Mucosa of gallbladder (tissue), 1 donor: ENCODE measurements at places on chromosomes 4 and X. TPM values are rescaled to one million over a fixed set of nuclear protein-coding genes. Genes with fewer than 3 reads are reported as not detected.

DNA sequence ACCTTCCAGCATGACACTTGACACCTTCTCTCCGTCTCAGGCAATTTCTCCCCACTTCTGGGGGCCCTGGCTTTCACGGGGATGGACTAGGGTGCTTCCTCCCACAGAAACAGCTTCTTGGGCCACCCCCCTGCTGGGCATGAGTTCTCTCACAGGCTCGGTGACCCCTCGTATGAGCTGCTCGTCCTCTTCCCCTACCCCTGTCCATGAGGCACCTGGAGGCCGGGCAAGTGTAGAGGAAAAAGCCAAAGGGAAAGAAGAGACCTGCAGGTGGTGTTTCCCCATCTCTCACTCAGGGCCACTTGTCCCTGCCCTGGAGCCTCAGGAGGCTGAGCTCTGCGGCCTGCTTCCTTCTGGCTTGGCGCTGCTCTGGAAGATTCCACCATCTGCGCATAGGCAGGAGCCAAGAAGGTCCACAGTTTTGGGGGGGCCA is 1.9 kb upstream of the RGS12 start:
- DNase-seq, result no peak

GRCh38 chrX:11992271-11992670 is 146.0 kb upstream of the FRMPD4 start:
- DNase-seq, result no peak

DNA sequence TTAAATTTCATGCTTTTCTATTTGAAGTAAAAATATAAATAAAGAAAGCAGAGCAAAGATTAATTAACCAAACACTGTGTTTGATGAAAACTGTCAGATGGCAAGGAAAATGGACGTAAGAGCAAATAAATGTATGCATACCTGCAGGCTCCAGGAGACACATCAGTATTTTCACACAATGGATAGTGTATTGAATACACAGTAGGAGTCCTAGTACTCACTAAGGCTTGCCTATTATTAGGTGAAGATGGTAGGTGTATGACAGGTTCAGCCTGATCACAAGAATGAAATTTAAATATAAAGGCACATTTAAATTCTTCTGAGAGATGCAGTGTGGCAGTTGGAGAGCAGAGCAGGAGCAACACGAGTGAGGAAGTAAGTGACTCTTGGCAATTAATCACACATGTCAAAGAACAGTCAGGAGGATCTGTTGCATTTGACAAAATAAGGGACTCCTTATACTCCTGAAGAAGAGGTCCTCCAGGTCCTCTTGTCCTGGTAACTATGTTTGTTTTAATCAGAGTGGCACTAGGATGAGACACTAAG is 106.0 kb upstream of the NDST4 start:
- DNase-seq, result no peak

The PDGFC gene
- 45.2 TPM for total RNA-seq

DNA sequence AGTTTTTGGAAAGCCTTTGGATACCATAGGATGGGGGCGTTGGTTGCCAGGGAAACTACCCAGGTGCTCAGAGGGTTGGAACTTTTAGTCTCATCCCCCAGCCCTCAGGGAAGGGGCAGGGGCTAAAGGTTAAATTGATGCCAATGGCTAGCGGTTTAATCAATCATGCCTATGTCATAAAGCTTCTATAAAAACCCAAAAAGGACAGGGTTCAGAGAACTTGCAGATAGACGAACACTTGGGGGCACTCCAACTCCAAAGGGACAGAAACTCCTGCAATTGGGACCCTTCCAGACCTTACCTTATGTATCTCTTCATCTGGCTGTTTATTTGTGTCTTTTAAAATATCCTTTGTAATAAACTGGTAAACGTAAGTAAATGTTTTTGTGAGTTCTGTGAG is 30.0 kb upstream of the GPR173 start:
- no peak for DNase-seq

GRCh38 chr4:70759126-70759525 is 37.4 kb downstream of the RUFY3 start:
- DNase-seq, result no peak

- DNase-seq, result no peak
Measured at GRCh38 chr4:2714918-2715317, 41.2 kb downstream of the TNIP2 start.

DNA sequence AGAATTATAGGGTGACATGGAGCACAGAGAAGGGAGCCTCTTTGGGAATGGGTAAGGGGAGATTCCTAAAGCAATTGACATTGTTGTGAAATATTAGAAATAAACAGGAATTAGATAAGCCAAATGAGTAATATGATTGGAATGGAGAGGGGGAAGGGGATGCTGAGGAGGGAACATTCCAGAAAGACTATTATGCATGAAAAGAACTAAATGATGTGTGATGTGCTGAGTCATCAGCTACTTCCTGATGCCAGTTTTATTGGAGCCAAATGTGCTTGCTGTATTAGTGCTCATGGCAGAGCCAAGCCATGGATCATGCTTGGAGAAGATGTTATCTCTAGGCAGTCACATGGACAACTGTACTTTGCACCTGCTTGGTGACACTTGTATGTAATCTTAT is 189.0 kb upstream of the HCCS start:
- DNase-seq, result peak; percentile 40

- no peak for DNase-seq
Measured at GRCh38 chrX:7202206-7202605, 54.3 kb upstream of the PUDP start.

The CENPVL1 gene
- total RNA-seq, result 0.17 TPM

The ADH7 gene
- not detected for total RNA-seq

DNA sequence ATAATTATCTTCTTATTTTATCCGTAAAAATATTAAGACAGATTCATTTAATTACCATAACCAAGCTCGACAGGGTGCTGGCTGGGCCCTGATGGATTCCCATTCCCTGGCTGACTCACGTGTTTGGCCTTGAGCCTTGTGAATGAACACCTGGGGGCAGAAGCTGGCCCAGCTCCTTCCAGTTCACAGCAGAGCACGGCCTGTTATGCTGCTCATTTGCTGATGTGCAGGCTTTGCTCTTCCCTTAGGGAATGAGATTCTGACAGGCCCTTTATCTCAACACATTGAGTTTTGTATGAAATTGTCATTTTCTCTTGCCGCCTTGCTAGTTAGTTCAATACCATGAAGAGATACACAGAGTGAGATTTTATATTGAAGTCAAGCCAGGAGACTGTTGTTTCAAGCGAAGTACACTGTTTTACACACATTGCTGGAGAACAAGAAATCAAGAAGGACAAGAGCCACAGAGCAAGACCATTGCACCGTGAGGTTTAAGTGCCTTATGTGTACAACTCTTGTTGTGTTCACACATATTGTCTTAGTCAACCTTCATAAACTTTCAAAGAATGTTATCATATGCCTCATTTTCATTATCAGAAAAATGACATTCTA is 1583.3 kb downstream of the STIM2 start:
- no peak for DNase-seq

The MFAP3L gene
- total RNA-seq, result 4.5 TPM

GRCh38 chr4:139898293-139898692 is 232.7 kb downstream of the MGST2 start:
- no peak for DNase-seq

GRCh38 chr4:18813055-18813454 is 791.5 kb upstream of the LCORL start:
- DNase-seq, result no peak

DNA sequence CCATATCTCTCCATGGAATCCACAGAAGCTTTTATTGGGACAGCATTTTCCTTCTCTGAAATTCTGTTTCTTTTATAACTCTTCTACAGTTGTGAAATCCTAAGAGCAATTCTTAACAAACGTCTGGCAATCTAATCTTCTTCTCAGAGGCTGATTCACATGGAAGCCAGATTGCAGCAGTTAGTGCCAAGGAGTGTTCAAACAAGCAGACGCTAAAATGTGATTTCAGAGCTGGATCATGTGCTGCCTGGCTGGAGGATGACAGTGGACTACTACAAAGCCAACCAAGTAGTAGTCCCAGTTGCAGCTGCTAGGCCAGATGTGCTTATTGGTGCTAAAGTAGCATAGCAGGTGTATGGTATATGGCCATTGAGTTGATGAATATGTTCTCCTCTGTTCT is 27.7 kb upstream of the GLRB start:
- DNase-seq, result peak; percentile 31

DNA sequence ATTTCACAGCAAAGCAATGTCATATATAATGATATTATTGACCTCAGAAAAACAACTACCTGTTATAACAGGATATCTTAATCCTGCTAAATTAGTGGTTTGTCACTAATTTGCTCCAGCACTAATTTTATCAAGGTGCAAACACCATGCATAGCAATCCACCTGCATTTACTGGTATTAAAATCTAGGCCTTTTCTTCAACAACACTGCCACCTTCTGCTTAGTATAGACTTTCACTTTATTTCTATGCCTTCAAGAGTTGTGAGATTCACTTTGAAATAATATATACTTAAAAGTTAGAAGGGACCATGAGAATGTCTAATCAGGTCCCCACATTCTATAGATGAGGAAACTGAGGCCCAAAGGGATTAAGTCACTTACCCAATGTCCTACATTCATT is 82.1 kb upstream of the IQCM start:
- no peak for DNase-seq

GRCh38 chrX:7993873-7994272 is 66.7 kb upstream of the PNPLA4 start:
- DNase-seq, result no peak

DNA sequence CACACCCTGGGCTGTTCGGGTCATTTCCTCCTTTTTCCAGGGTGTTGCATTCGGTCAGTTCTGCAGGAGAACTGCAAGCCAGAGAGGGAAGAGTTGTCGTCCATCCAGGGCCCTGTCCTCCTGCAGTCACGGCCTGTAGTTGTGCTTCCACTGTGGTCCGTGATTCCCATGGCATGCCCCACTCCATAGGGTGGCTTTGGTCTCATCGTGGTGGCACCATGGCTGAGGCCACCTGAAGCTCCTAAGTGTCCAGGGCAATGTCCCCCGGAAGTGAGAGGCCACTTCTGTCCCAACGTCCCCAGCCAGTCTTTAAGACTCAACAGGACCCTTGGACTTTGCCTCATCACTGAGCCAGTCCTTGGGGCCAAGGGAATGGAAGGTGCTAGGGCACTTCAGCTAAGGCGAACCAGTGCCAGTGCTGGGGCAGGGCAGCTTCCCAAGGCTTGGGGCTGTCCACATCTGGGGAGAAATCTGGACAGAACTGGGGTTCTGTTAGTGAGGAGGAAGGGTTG is 83.7 kb downstream of the HTRA3 start:
- DNase-seq, result no peak

The VCX3B gene
- total RNA-seq, result not detected

DNA sequence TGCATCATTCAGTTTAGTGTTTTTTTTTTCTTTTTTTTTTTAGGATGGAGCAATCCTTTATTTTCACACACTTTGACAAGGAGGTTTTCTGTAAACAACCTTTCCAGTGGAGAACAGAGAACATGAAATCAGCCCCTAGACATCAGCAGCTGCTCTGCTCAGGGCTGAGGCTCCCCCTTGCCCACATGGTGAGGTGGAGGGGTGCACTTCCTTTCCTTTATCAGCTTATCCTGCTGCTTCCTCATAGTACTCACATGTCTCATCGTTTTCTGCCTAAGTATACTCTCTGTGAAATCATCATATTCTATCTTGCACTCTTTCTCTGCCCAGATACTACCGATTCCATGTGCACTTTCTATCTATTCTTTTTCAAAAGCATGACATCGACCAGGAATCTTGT is 47.6 kb upstream of the PRSS12 start:
- DNase-seq, result no peak

GRCh38 chrX:38220024-38220414 is 652 bp downstream of the SRPX start:
- DNase-seq, result peak; percentile 34

DNA sequence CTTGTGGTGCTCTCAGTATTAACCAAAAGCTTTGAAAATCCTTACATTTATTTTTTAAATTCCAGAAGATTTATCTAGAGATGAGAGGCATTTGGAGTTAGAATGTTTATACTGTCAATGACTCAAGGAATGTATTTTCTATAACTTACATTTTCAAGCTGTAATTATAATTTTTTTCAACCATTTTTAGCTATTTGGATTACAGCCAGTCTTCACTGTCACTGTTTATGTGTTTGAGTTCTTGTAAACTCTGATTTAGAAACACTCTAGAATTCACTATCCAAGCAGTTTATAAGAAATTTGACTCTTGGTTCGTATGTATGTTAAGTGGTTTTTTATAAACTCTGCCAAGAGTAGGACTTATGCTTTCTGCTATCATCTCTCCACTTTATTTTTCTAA is 36.7 kb upstream of the GUCY1A1 start:
- no peak for DNase-seq

GRCh38 chr4:189365451-189365850 is 575.2 kb upstream of the FRG1 start:
- no peak for DNase-seq

GRCh38 chr4:5465529-5465928 is 242.8 kb downstream of the EVC2 start:
- no peak for DNase-seq

- DNase-seq, result no peak
Measured at GRCh38 chr4:84596826-84597225, 13.9 kb downstream of the CDS1 start.

DNA sequence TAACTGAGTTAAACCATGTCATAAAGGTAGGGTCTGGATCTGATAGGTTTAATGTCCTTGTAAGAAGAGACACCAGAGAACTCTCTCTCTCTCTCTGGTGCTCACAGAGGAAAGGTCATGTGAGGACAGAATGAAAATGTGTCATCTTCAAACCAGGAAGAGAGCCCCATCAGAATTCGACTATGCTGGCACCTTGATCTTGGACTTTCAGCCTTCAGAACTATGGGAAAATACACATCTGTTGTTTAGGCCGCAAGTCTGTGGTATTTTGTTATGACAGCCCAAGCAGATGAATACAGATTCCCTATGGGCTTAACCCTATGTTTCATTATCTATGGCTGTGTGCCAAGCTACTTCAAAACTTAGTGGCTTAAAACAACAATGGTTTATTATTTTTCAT is 105.5 kb upstream of the DDIT4L start:
- no peak for DNase-seq

The TEX13C gene
- total RNA-seq, result not detected

- no peak for DNase-seq
Measured at GRCh38 chr4:25110527-25111329, 49.5 kb downstream of the SEPSECS start.

The SMARCA1 gene
- 28.8 TPM for total RNA-seq

GRCh38 chr4:83831588-83831987 is 295.7 kb downstream of the GPAT3 start:
- DNase-seq, result no peak

The ZDHHC15 gene
- total RNA-seq, result 1.5 TPM

The USP51 gene
- total RNA-seq, result 1.9 TPM

DNA sequence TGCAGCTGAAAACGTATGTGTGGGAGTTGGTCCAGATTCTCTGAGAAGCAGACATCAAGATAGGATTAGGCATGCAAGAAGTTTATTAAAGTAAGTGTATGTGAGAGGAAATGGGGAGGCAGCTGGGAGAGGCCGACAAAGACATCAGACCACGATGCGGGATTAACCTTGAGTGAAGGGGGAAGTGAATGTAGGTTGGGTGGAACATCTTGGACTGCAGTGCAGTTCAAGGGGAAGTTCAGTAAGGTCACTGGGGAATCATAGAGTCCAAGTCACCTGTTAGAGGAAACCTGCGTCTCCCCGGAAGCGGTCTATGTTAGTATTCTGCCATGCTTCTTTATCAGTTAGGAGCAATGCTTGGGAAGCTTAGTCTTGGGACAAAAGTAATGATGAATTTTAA is 22.0 kb downstream of the CXCL8 start:
- DNase-seq, result no peak

GRCh38 chr4:189087971-189088370 is 852.7 kb upstream of the FRG1 start:
- no peak for DNase-seq

The CFAP47 gene
- 0.17 TPM for total RNA-seq

GRCh38 chr4:38620527-38621027 is 43.4 kb upstream of the KLF3 start:
- no peak for DNase-seq
